Calu3 (cell line): ENCODE measurements at places on chromosomes 12 and 14.

- no peak for DNase-seq
- no peaks in the 10 kb centered on the region for H3K36me3 ChIP-seq
- no peak overlapping the region for H3K4me3 ChIP-seq
- H3K27me3 ChIP-seq, result no peaks in the 10 kb centered on the region
- H3K27ac ChIP-seq, result no peak overlapping the region
These were observed 462.0 kb upstream of the SYT1 start for GRCh38 chr12:78402366-78403134.

- no peak overlapping the region for H3K27ac ChIP-seq
- H3K36me3 ChIP-seq, result no peaks in the 10 kb centered on the region
- H3K27me3 ChIP-seq, result no peaks in the 10 kb centered on the region
- H3K4me1 ChIP-seq, result peaks cover 9% of the 10 kb centered on the region
- no peak overlapping the region for H3K4me3 ChIP-seq
These were observed 28.6 kb upstream of the BATF start for GRCh38 chr14:75493592-75494087.

- H3K27me3 ChIP-seq, result no peaks in the 10 kb centered on the region
- peaks cover 31% of the 10 kb centered on the region for H3K36me3 ChIP-seq
- no peak overlapping the region for H3K27ac ChIP-seq
These were observed 8.1 kb downstream of the KRT18 start for GRCh38 chr12:52956987-52957386.

DNA sequence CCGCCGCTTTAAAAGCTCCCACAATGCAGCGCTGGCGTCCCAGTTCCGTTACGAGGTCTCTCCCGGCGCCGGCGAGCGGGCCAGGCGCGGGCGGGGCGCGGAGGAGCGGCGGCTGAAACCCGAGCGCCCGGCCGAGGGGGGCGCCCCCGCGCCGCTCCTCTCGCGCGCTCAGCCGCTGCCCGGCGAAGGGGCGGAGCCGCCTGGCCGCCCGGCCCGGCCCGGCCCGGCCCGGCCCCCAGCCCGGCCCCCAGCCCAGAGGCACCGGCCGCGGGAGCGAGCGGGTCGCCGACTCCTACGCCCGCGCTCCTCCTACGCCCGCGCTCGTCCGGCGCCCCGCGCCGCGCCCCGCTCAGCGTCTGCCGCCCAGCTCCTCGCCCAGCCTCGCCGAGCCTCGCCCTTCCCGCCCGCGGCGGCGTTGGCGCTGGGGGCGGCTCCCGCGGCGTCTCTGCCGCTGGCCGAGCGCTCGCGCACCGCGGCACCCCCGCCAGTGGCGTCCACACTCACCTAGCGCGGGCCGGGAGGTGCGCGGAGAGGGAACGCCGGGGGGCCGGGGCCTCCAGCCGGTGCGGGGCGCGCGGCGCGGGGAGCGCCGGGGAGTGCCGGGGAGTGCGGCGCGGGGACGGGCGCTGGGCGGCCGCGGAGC, at the start of gene RASSF8:
Gene RASSF8 (plus strand): TSS at position 255 of the 643 bp plus-strand sequence. CDS start 96,662 bp downstream, outside the sequence.
- H3K4me1 ChIP-seq, result peaks cover 25% of the 10 kb centered on the region
- peak within 1 kb of the TSS; percentile 56 for H3K27ac ChIP-seq
- DNase-seq, result peak; percentile 80
- peaks cover 21% of the 10 kb centered on the region for H3K36me3 ChIP-seq

- H3K36me3 ChIP-seq, result no peaks in the 10 kb centered on the region
- no peak overlapping the region for H3K4me3 ChIP-seq
- H3K4me1 ChIP-seq, result no peaks in the 10 kb centered on the region
- H3K27ac ChIP-seq, result no peak overlapping the region
- no peak for DNase-seq
- no peaks in the 10 kb centered on the region for H3K27me3 ChIP-seq
These were observed 824.5 kb downstream of the AACS start for GRCh38 chr12:125889742-125890141.

DNA sequence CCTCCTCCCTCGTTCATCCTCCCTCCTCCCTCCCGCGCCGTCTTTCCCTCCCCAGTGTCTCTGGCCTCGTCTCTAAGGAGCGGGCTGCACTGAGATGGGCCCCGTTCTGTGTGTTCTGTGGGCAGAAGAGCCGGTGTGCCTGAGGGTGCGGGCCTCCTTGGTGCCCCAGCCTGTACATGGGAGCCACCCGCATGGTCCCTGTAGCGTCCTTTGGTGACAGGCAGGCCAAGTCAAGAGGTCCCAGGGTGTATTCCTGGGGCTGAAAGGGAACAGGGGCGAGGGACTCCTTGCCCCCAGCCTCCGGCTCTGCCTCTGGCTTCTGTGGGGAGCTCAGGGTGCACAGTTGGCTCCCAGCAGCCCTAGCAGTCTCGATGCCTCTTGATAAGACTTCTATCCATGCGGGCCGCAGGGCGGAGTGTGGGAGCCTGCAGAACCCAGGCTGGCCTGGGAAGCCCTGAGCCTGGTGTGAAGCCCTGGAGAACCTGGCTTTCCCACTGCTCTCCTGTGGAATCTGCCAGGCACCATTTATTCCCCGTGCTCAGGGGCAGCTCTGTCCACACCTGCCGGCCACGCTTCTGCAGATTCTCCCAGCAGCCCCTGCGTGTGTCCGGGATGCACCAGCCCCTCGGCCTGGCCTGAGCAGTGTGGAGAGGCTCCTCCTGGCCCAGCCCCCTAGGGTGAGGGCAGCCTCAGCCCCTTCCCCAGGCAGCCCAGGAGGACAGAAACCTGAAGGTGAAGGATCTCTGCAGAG, 181.3 kb downstream of the KIF26A start:
- H3K4me1 ChIP-seq, result no peaks in the 10 kb centered on the region
- no peak for DNase-seq
- H3K4me3 ChIP-seq, result no peak overlapping the region
- H3K27ac ChIP-seq, result no peak overlapping the region
- peaks cover 82% of the 10 kb centered on the region for H3K27me3 ChIP-seq
- no peaks in the 10 kb centered on the region for H3K36me3 ChIP-seq

- DNase-seq, result no peak
These were observed 38.3 kb upstream of the GRIP1 start for GRCh38 chr12:66717036-66717673.

DNA sequence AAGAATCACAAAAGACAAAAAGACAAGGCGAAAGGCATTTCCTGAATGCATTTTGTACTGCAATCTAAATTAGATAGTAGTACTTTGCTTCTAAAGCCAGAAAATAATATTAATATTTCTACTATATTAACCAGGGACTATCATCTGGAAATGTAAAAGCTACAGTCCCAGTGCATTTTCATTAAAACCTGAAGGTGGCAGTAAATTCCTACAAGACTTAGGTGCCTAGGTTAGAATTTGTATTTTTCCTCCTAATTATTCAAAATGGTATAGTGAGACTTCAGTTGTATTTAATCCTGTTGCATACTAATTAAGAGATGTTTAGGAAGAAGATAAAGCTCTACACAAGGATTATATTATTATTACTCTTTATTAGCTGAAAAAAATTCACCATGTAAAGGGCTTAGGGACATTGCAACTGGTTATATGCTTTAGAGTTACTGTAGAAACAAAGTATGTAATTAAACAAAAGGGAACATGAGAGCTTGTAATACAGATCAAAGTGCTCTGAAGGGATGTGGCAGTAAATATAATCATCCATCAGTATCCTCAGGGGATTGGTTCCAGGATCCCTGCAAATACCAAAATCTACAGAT, 53.6 kb downstream of the BRMS1L start:
- H3K4me1 ChIP-seq, result peaks cover 39% of the 10 kb centered on the region
- H3K36me3 ChIP-seq, result no peaks in the 10 kb centered on the region
- H3K27ac ChIP-seq, result no peak overlapping the region

GRCh38 chr14:105414456-105415371, 4.9 kb upstream of the MTA1 start:
- no peak overlapping the region for H3K27ac ChIP-seq
- peak; percentile 62 for DNase-seq
- H3K27me3 ChIP-seq, result peaks cover 33% of the 10 kb centered on the region

DNA sequence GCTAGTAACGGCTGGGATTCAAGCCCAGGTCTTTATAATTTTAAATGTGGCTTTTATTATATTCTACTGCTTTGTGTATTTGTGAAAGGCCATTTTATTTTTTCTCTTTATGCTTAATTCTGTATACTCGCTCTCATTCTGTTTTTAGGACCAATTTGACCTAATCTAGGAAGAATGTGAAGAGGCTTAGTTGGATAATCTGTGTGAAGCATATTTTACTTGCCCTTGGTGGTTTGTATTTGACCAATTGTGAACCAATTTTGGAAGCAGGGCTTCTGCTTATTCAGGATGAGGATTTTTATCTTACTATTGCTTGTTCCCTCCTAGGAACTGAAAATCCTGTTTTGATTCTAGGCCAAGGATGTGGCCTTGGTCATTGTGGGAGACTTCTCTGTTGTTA, 113.1 kb downstream of the TTC6 start:
- H3K27ac ChIP-seq, result no peak overlapping the region
- peaks cover 22% of the 10 kb centered on the region for H3K4me1 ChIP-seq
- H3K27me3 ChIP-seq, result no peaks in the 10 kb centered on the region

DNA sequence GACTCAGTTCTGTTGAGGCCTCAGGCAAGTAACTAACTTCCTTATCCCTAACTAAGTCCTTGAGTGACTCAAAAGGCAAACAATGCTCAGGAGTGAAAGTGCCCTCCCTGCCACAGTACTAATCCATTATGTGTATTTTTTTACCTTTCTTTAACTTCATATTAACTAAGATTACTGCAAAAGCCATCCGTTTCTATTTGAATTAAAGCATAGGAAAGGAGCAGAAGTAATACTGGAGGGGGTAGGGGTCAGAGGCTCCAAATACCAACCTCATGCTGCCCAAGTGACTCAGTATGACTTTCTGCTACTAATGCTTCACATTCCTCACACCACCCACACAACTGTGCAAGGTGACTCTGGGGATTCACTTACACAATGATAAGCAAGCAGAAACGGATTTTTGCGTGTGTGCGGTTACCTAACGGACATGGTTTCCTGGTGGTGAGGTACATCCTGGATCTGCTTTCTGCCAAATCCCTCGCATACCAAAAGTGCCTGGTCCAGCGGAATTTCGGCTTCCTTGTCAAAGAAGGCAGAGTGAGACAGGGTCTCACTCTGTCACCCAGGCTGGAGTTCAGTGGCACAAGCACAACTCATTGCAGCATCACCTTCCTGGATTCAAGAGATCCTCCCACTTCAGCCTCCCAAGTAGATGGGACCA, 25.1 kb downstream of the MOK start:
- peak; percentile 86 for DNase-seq
- H3K4me3 ChIP-seq, result no peak overlapping the region
- peak overlapping the region; percentile 86 for H3K27ac ChIP-seq
- H3K4me1 ChIP-seq, result peaks cover 32% of the 10 kb centered on the region
- H3K27me3 ChIP-seq, result no peaks in the 10 kb centered on the region

DNA sequence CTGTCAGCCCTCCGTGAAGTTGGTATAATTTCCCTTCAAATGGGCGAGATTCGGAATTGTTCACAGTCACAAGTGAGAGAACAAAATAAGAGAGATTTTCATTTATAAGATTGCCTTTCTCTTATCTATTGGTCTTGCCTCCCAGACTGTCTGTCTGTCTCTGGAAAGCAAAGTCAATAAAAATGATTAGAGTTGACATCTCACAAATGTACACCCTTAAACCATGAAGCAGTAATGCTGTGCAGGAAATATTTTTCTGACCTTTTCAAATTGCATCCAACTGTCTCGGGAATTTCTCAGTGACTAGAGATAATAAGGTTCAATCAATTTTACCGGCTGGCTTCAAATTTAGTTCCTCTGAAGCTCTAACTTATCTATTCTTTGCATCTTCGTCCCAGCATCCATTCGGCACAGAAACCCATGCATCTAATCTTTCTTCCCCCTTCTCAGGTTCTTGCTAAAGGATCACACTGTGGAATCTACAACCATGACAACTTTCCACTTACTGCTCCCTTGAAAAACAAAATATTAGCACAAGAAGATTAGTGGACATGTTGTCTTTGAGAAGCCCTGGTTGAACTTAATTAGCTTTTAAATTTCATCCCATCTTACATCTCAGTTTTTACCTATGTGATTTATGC, 93.1 kb downstream of the RMST start:
- H3K36me3 ChIP-seq, result no peaks in the 10 kb centered on the region
- H3K27me3 ChIP-seq, result no peaks in the 10 kb centered on the region
- H3K4me1 ChIP-seq, result peaks cover 35% of the 10 kb centered on the region
- no peak overlapping the region for H3K4me3 ChIP-seq

- H3K27ac ChIP-seq, result no peak overlapping the region
- no peaks in the 10 kb centered on the region for H3K4me1 ChIP-seq
These were observed 101.9 kb upstream of the BMP4 start for GRCh38 chr14:54058505-54058904.

GRCh38 chr14:74257941-74258763, 18.9 kb downstream of the VSX2 start:
- H3K4me3 ChIP-seq, result peak overlapping the region; percentile 52
- H3K27me3 ChIP-seq, result peaks cover 35% of the 10 kb centered on the region
- DNase-seq, result no peak

DNA sequence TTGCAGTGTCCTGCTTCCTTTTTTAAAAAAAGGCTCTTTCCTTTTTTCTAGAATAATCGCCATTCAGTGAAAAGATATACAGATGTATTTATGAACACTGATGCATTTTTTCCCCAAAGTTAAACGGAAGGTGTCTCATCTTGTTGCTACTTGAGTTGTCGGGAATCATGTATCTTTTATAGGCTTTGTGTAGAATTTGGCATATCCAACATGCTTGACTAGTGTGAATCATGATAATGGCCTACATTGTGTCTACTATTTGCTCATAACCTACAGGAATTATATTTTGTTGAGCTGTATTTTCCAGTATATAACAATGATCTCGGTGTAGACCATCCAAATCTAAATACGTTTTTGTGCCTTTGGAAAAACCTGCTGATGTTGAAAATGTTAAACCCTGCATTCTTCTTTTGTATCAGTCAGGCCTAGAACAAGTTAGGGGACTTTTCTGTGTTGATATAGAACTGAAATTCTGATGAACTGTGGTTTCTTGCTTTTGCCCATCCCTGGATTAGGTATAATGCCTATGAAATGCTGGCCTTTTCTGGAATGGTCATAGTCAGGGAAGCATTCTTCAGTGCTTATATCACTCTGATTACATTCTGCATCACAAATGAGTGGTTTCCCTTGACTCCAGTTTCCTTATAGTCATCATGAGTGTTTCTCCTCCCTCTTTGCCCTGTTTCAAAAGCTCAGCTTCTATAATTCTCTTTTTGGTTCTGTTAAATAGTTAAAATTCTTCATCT, 10.8 kb downstream of the BMAL2 start:
- H3K27me3 ChIP-seq, result no peaks in the 10 kb centered on the region
- peaks cover 96% of the 10 kb centered on the region for H3K4me1 ChIP-seq
- H3K4me3 ChIP-seq, result peak overlapping the region; percentile 24
- peak overlapping the region; percentile 96 for H3K27ac ChIP-seq
- peaks cover 28% of the 10 kb centered on the region for H3K36me3 ChIP-seq

- no peak overlapping the region for H3K4me3 ChIP-seq
- no peak overlapping the region for H3K27ac ChIP-seq
- no peaks in the 10 kb centered on the region for H3K4me1 ChIP-seq
- H3K36me3 ChIP-seq, result no peaks in the 10 kb centered on the region
These were observed 67.0 kb upstream of the CAND1 start for GRCh38 chr12:67202011-67202677.

- H3K4me3 ChIP-seq, result no peak overlapping the region
- DNase-seq, result no peak
- no peaks in the 10 kb centered on the region for H3K27me3 ChIP-seq
- H3K36me3 ChIP-seq, result no peaks in the 10 kb centered on the region
These were observed 951.8 kb downstream of the SLC6A15 start for GRCh38 chr12:83960767-83961166.

- DNase-seq, result no peak
- no peaks in the 10 kb centered on the region for H3K4me1 ChIP-seq
- no peak overlapping the region for H3K27ac ChIP-seq
- peaks cover 34% of the 10 kb centered on the region for H3K27me3 ChIP-seq
- H3K36me3 ChIP-seq, result no peaks in the 10 kb centered on the region
These were observed 367.6 kb downstream of the C12orf75 start for GRCh38 chr12:105698075-105698474.

GRCh38 chr12:13509740-13510139, 313.2 kb downstream of the EMP1 start:
- H3K4me3 ChIP-seq, result no peak overlapping the region
- no peaks in the 10 kb centered on the region for H3K36me3 ChIP-seq
- no peak overlapping the region for H3K27ac ChIP-seq
- H3K27me3 ChIP-seq, result no peaks in the 10 kb centered on the region
- no peaks in the 10 kb centered on the region for H3K4me1 ChIP-seq
- no peak for DNase-seq
